ENCODE measurements at places on chromosomes 16 and 17.

DNA sequence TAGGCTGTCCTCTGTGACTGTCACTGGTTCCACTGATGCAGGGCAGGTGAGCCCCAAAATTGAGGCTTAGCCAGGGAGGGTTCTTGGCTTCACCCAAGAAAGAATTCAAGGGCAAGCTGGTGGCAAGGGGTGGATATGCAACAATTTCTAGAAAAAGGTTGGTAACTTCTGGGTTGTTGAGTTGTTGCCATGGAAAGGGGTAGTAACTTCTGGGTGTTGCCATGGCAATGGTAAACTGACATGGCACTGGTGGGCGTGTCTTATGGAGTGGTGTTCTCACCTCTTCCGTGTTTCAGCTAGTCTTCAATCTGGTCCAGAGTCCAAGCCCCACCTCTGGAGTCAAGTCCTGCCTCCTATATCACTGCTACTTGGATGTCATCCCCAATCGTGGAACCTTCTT, 9.5 kb upstream of the GUCY2D start:
- no peak for DNase-seq

DNA sequence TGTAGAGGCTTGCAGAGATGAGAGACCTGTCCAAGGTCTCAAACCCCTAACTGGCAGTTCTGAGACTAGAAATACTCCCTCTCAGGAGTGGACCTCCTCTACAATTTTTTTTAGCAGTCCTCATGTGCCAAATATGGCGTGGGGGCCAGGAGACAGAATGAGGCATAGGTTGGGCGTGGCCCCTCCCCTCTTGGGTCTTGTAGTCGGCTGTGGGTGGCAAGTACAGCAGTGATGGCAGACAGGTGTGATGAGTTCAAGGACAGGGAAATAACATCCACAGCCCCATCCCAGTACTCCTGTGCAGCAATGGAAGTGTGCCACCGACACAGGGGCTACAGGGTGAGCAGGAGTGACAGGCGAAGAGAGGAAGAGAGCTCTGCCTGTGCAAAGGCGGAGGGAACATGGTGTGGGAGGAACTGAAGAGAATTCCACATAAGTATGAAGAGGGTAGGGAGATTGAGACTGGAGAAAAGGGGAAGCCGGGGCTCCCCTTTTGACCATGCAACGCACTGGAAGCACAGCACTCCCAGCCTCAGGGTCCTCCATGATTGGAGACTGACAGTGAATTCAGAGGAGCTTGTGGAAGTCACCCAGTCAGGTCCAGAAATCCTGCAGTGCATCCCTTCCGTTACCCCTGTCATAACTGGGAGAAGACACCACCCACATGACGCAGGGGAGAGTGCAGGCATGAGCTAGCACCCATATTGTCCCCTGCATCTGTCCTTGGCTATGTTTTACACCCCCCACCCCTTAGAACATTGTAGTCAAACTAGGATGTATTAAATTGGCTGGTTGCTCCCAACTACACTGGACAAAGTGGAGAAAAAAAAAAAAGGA, 14.8 kb upstream of the CETP start:
- DNase-seq, result no peak

DNA sequence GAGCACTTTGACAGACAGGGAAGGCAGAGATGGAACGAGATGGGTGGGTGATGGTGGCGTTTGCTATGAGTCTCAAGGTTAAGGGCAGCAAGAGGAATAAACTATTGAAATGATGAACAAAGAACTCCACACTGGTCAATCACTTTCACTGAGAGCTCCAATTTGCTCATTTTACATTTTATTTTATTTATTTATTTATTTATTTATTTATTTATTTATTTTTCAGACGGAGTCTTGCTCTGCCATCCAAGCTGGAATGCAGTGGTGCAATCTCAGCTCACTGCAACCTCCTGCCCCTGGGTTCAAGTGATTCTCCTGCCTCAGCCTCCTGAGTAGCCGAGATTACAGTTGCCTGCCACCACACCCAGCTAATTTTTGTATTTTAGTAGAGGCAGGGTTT, 669.1 kb downstream of the HS3ST4 start:
- DNase-seq, result no peak

GRCh38 chr17:47700471-47701449, 6.8 kb downstream of the TBKBP1 start:
- DNase-seq, result no peak

GRCh38 chr17:61129267-61130254, 270.1 kb upstream of the TBX2 start:
- no peak for DNase-seq

DNA sequence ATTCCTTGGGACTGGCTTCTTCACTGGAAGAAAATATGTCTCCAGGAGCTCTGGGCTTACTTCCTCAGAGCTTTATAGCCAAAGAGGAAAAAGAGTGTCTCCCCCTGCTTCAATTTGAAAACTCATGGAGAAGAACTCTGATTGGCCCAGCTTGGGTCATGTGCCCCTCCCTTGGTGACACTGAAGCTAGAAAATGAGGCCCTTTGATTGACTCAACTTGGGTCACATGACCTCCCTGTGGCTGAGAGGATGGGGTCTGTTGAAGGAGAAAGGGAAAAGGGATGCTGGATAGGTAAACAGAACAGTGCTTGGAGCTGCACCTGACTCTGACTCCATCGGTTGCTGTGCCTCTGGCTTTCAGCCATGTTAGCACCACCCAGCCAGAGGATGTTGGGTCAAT, 70.6 kb upstream of the KSR1 start:
- no peak for DNase-seq

- DNase-seq, result no peak
Observed at GRCh38 chr17:28675980-28676379, 14.0 kb downstream of the SUPT6H start.

GRCh38 chr16:72743011-72743761, 304.7 kb downstream of the ZFHX3 start:
- peak; percentile 73 for DNase-seq

DNA sequence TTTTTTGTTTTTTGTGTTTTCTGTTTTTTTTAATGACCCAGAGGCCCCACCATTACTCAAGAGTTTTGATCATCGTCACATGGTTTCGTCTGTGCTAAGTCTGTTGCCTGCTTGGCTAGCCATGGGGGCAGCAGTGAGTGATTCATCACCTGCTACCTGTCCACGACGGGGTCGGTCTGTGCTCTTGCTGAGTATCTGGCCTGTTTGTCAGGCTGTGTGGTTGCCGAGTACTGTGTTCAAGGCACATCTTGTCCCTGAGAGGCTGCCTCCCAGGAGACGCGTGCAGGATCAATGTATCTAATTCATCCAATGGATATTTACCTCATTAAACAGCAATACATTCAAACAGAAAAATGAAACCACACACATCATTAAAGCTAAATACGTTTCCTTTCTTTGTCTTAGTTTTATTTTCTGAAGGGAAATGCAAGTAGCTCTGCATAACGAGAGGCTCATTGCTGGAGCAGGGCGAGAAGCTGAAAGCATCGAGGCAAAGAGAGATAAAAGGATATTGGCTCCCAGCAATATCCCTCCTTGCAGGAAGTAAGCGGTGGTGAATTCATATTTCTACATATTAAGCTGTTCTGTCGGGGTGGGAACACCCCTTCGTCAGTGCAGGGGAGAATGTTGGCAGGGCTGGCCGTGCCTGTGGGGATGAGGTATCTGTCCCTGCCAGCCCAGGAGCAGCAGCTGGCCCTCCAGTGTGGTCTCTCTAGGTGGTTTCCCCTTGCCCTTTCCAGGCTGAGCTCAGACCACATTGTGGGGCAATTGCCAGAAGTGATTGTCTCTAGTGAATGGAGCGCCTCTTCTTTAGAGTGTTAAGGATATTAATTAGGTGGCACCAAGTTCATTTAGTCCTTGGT, 166.2 kb upstream of the ASIC2 start:
- DNase-seq, result no peak

GRCh38 chr17:50289991-50290702, 15.9 kb downstream of the TMEM92 start:
- DNase-seq, result peak; percentile 95

DNA sequence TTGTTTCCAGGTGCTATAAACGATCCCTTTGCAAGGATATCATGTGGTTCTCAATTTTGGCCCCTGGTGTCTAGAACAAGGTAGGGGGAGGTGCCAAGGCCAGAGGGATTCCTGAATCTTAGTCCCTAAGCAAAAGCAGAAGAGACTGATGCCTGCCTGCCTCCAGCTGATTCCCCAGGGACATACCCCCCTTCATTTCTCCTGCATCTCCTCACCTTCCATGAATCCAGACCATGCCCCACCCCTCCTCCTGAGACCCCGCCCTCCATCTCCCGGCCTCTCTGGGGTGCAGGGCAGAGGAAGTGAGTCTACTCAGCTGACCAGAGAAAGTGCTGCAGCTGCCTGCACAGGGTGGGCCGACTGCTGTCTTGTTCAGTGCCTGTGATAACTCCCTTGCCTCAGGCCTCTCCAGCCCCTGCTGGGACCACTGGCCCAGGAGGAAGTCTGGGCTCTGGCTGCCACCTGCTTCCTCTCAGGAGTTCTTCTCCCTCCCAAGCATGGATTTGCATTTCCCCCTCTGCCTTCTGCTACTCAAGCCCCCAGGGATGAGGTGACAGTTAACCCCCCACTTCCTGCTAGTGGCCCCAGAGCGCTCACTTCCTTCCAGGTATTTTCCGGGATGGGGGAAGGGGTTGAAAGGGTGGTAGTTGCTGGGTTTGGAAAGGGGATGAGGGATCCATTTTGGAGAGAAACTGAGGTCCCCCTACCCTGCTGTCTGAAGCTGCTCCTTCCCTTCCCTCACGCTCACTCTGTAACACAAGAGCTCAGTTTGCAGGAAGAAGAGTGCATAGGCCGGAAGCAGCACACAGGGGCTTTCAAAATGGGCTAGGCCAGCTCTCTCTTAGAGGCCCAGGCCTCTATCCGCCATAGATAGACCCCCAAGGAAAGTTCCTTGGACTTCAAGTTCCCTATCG, 10.5 kb upstream of the TSPOAP1 start:
- DNase-seq, result peak; percentile 47

GRCh38 chr17:60381958-60382357, 10.0 kb downstream of the USP32 start:
- no peak for DNase-seq

DNA sequence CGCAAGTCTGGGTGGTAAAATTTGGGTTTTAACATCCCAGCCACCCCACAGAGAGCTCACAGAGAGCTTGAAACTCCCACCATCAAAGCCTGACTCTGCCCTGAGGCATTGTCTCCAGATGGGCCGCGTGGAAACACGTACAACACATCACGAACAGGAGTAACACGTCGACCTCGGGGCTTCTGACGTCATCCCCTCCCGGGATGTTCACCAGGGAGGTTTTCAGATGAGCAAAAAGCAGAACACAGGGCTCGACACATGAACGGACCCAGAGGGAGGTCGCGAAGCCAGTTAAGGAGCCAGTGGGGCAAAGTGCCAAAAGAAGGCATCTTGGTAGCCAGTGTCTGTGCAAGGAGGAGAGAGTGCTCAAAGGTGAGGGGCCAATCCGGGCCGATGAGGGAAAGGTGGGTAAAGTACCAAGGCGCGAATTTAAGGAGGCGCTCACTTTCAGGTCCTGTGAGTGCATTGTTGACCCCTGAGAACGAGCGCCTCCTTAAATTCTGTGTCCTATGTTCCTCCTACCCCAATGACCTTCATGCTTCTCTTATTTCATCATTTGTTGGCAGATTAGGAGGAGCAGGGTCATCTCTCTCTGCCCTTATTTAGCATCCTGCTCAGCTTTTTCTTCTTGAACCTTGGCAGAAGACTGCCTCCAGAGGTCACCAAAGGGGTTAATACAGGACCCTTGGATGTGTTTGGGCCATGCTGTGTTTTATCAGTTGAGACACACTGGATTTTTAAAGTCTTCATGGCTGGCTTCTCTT, 5.6 kb downstream of the RCVRN start:
- no peak for DNase-seq
